ENCODE measurements at places on chromosomes 11 and 22.

DNA sequence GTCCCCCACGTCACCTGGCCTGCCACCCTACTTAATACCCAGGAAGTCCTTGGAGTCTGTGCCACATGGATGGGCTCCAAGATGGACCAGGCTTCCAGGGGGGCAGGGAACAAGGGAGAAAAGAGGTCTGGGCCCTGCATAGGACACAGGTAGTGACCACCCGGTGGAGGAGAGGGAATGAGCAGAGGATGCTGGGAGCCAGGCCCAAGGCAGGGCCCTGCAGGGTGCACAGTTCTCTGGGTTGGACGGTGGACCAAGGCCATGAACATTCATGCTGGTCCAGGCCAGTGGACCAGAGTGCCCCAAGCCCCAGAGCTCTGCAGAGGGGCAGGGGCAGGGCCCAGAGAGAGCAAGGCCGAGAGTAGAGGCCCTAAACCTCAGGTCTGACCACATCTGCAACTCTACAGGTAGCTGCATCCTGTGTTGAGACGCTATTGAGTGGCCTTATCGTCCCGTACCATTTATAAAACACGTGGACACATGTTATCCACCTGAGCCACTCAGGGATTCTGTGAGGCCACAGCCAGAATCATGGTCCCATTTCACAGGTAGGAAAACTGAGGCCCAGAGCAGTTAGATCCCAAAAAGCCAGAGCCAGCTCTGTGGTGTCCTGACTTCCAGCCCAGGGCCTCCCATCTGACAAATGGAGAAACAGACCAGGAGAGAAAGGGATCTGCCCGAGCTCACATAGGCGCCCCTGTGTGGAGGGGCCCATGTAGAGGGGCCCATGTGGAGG lies 46.4 kb downstream of the IGLL5 start:
- DNase-seq: no peak

DNA sequence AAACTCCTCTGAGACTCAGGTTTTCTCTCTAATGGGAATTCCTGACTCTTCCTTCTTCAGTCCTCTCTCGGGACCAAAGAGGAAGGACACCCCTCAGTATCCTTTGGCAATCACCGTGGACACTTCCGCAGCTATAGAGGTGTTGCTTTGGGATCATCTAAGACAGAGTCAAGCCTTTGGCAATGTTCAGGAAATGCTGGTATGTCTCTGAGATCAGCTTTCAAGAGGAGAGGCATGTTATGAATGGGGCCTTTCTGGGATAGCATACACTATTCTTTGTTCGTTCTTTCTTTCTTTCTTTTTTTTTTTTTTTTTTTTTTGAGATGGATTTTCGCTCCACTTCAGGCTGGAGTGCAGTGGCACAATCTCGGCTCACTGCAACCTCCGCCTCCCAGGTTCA lies 14.2 kb upstream of the OLFML1 start:
- DNase-seq: no peak

- no peak for DNase-seq
Observed at GRCh38 chr11:44886790-44887140, 63.9 kb downstream of the TP53I11 start.

DNA sequence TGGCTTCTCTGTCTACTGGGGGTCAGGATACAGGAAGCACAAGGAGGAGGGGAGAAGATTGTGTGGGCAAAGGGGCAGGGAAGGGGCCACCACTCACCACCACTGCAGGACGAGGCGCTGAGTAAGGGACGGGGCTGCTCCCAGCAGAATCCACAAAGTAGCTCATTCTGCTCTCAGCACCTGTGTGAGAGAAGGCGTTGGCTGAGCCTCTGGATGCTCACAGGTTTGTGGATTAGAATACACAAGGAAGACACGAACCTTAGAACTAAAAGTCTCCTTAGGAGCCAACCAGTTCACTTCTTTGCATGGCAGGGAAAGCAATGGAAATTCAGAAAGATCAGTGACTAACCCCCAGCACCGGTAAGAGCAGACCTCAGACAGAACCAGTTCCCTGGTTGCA lies 14.4 kb downstream of the ETS1 start:
- DNase-seq: no peak

DNA sequence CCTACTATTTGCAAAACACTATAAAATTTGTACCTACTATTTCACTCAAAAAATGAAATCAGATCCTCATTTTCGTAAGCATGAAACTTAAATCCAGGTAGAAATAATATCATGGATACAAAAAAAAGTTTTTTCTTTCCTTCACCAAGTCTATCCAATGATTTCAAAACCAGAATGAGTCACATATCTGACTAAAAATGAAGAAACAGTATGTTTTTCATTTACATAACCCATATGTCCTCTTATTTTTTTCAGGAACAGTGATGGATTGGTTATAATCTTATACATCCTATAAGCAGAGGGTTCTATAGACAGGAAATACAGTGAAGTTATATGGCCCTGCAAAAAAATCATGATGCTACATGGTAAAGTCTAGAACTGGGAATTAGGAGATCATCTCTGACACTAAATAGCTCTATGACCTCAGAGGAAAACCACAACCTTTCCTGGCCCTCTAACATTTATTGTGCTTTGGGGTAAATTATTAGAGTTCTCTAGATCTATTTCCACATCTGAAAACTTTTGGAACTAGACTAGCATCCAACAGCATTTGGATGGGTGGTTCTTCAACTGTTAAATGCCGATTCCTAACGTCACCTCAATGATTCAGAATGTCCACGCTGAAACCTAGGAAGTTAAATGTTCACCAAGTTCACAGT lies 10.9 kb downstream of the MTMR2 start:
- no peak for DNase-seq

DNA sequence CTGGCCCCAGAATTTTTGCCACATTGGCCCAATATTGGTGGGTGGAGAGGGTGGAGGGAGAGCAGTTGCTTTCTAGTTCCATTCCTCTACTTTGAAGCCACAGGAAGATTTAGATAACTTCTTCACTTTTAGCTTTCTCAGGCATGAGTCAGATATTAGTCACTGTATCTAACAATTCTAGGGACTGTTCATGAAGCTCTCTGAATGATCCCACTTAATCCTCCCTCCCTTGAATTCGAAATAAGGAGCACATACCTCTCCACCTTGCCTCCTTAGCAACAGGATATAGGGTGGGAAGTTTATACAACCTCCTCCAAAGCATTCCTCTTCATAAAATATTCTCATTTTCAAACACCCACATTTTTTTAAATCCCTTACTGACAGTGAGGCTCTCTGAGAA lies 13.5 kb downstream of the FSHB start:
- no peak for DNase-seq

DNA sequence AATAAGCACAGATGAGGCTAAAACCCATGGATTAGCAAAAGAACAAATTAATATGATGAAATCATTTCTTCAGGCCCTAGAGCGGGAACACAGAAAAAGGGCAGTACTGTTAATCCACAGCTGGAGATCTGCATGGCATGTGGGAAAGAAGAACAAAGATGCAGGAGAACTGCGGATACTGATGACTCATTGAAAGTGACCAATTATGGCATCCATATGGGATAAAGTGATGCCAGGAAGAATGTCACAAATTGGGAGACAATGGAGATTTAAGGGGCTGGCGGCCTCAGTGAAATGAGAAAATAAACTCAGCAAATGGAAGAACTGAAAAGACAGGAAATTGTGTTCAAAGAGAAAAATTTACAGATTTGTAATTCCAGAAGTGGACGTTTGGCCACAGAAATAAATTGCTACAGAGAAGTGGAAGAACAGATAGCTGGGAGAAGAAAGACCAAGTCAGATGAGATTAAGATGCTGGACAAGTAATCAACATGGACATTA lies 39.4 kb downstream of the SIK3 start:
- no peak for DNase-seq

Measured in activated naive CD8-positive, alpha-beta T cell treated with anti-CD3 and anti-CD28 coated beads, Interleukin-2, amount 50 U/mL, for 16 hours (primary cell).